ENCODE measurements at places on chromosomes 4 and X.

DNA sequence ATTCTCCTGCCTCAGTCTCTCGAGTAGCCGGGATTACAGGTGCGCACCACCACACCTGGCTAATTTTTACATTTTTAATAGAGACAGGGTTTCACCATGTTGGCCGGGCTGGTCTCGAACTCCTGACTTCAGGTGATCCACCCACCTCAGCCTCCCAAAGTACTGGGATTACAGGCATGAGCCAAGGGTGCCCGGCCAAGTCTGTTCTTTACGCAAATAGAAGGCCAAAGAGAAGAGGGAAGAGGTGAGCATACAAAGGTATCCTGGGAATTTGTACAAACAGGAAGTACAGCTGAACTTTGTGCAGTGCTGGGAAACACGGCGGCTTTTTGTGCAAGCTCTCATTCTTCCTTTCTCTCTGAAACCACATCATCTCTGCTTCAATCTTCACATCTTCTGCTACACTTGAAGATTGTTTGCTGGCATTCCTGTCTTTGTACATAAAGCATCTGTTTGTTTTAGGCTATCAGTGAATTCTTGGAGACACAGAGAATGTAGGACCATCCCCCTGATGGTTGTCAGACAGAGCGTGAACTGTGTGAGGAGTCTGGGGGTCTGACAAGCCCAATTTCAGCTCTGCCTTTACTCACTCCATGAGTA, 71.9 kb upstream of the PRSS48 start:
- no peaks in the 10 kb centered on the region for H3K36me3 ChIP-seq
- no peak for DNase-seq
- peaks cover 40% of the 10 kb centered on the region for H3K4me1 ChIP-seq
- H3K4me3 ChIP-seq = no peak overlapping the region

DNA sequence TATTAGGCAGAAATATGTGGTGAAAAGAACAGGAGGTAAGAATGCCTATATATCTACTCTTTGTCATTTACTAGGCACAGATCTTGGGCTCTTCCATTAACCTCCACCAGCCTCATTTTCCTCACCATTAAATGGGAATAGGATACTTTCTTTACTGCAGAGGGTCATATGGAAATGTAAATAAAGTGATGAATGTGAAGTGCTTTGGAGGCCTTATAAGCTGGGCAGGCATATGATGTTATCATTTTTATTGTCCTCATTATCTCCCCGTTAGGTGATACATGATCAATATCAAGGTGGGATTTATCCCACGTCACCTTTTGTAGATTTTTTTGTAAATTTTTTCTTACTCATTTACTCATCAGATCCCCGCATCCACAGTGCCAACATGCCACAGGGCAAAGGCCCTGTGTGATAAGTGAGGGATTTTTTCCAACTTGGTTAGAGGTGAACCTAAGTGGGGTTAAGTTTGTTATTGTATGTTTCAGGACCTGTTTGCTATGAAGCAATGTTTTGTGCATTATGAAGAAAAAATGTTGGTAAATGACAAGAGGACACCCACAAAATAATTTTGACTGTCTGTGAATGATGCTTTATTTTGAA, 107.8 kb downstream of the SLC4A4 start:
- peaks cover 24% of the 10 kb centered on the region for H3K4me1 ChIP-seq
- no peak for DNase-seq
- H3K27me3 ChIP-seq = no peaks in the 10 kb centered on the region
- H3K36me3 ChIP-seq = no peaks in the 10 kb centered on the region

- no peak for DNase-seq
- no peak overlapping the region for H3K27ac ChIP-seq
- no peaks in the 10 kb centered on the region for H3K36me3 ChIP-seq
- H3K27me3 ChIP-seq = no peaks in the 10 kb centered on the region
- H3K4me3 ChIP-seq = no peak overlapping the region
These were observed 12.7 kb upstream of the CXCL8 start for GRCh38 chr4:73727685-73728084.

- DNase-seq = no peak
- H3K36me3 ChIP-seq = peaks cover 2% of the 10 kb centered on the region
- H3K4me1 ChIP-seq = peaks cover 21% of the 10 kb centered on the region
- H3K4me3 ChIP-seq = no peak overlapping the region
These were observed 52.1 kb upstream of the CAPN6 start for GRCh38 chrX:111322231-111322855.

DNA sequence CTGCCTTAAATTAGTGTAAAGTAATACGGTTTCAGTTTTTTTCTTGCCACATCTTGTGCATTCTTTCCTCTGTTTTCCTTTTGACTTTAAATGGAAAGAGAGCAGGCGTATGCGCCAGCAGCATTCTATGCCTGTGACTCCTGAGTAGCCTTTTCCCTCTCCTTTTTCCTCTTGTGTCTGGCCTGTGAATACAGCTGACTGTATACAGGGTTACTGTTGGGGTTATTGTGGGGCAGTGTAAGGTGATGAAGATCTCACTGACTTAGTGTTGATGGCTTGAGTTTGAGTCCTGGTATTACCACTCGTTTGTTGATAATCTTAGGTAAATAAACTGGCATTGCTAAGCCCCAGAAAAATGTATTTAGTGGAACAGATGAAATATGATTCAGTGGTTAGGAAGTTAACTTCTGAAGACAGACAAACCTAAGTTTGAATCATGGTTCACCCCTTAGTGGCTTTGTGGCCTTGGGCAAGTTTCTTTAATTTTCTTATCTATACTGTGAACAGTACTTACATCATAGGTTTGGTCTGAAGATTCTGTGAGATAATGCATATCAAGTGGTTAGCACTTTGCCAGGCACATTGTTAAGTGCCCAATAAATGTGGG, 105.1 kb downstream of the FNIP2 start:
- peaks cover 15% of the 10 kb centered on the region for H3K36me3 ChIP-seq
- H3K4me1 ChIP-seq = peaks cover 29% of the 10 kb centered on the region
- no peaks in the 10 kb centered on the region for H3K27me3 ChIP-seq
- H3K4me3 ChIP-seq = no peak overlapping the region
- H3K27ac ChIP-seq = no peak overlapping the region

DNA sequence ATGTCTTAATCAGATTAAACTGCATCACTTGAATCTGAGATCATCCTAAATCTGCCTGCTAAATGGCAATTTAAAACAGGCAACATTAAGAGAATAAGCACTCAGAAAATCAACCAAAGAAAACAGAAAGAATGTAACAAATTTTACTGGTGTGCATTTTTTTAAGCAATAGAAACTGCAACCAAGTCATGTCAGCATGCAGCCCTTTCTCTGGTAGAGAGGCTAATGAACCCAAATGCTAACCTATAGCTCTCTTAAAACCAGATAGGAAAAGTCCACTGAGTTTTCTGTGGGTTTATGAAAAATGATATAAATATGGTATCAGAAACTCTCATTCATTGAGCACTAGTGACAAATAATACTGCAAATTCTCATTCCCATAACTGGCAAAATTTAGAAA, 35.6 kb downstream of the COL25A1 start:
- no peaks in the 10 kb centered on the region for H3K27me3 ChIP-seq
- DNase-seq = no peak
- H3K4me3 ChIP-seq = no peak overlapping the region
- peaks cover 44% of the 10 kb centered on the region for H3K4me1 ChIP-seq

DNA sequence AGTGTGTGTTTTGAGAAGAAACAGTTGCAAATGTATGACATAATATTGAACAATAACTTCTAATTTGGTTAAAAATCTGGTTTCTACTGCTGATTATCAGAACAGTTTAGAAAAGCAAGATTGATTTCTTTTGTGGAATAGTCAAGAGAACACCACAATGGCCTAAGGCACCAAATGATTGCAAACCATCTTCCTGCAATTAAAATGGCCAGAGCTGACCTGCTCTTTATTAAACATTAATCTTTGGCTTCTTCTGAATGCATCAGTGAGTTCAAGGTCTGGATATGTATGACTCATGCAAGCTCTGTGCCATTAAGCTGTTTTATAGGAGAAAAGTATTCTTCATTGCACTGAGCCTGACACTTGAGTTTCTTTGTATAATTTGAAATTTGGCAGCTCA, 107.8 kb upstream of the PDHA2 start:
- H3K4me1 ChIP-seq = peaks cover 7% of the 10 kb centered on the region
- no peak for DNase-seq
- H3K4me3 ChIP-seq = no peak overlapping the region
- H3K27me3 ChIP-seq = no peaks in the 10 kb centered on the region
- no peak overlapping the region for H3K27ac ChIP-seq

Data from neural crest cell (in vitro differentiated cells).